ENCODE measurements at places on chromosomes 7 and 10. TPM values are rescaled to one million over a fixed set of nuclear protein-coding genes. Genes with fewer than 3 reads are reported as not detected.

Gene ACSM6
- not detected for total RNA-seq

Gene TUBAL3
- not detected for total RNA-seq

Gene PRRT4
- total RNA-seq = 0.40 TPM

Gene SKIDA1
- not detected for total RNA-seq

All from activated naive CD4-positive, alpha-beta T cell treated with anti-CD3 and anti-CD28 coated beads for 36 hours (primary cell).